ENCODE measurements at places on chromosomes 16 and 17.

DNA sequence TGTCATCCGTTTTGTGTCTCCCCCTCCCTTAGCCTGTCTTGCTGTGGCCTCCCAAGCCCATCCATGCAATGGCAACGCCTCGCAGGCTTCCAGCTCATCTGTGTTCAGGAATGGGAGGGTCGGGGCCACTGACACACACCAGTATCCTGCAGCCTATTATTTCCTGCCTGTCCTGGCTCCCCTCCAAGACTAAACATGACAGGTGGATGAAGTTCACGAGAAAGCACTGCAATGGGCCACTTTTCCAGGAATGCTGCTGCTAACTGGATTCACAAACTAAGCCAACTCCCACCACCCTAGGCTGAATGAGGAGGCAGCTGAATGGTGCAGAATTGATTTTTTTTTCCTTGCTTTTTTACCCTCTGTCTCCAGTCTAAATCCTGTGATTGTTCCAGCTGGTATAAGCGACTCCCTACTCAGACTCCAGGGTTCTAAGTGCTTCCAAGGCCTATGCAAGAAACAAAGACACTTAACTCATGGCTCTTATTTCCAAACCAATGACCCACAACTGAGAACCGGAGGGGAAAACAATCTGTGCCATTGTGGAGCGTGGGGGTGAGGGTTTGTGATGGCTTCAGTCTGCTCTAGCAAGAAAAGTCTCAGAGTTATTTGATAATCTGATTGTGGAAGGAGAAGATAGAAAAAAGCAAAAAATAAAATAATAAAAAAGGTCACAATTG is 23.3 kb downstream of the TMEM100 start:
- DNase-seq, result no peak

DNA sequence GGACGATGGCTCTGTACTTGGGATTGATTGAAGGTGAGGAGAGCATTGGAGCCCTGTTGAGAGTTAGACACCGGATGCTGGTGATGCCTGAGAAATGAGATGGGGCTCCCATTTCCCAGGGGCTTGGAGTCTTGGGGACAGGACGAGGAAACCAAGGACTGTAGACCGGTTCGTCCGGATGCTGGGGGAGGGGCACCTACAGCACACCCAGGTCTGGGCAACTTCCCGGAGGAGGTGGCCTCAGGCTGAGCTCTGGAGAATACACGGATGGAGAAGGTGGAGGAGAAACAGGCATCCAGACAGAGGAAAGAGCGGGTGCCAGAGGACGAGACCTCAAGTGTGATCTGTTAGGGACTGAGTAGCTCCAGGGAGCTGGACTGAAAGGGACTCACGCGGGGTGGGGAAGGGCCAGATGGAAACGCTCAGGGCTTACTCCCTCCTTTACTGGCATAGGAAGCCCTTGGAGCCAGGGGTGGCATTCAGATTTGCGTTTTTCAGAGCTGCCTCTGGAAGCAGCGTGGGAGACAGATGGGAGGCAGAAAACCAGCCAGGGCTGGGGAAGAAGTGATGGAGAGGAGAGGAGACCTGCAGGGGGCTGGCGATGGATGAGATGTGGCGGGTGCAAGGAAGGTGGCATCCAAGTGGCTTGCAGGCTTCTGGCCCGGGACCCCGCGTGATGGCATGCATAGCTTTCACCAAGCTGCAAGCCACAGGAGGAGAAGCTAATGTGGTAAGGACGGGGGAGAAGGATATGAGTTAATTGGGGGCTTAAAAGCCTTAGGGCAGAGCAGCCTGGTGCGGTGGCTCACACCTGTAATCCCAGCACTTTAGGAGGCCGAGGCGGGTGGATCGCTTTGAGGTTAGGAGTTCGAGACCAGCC is 8.3 kb downstream of the C1QTNF1 start:
- no peak for DNase-seq

GRCh38 chr17:16934133-16934795 is 37.7 kb downstream of the TNFRSF13B start:
- DNase-seq, result no peak

DNA sequence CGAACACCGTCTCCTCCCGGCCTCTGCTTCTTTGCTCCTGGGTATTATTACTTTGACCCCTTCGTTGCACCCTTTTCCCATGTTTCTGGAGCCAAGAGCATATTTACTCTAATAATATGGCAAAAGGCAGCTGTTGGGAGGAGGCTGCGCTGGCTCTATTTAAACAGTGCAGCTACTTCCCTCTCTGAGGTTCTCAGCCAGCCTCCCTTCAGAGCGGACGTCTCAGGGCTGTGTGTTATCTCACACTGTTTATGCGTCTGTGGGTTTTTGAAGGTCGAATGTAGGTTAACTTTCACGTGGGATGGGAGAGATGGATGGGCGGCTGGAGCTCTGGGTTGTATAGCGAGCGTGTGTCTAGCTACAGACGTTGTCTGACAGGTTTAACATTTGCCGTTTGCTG is 45.3 kb downstream of the COX4I1 start:
- DNase-seq, result no peak

- no peak for DNase-seq
Measured at GRCh38 chr16:85923153-85924021, 24.4 kb downstream of the IRF8 start.

GRCh38 chr17:32386844-32387243 is 36.9 kb downstream of the ZNF207 start:
- DNase-seq, result no peak

- DNase-seq, result no peak
Measured at GRCh38 chr16:86578611-86579267, 390 bp downstream of the FOXL1 start.

DNA sequence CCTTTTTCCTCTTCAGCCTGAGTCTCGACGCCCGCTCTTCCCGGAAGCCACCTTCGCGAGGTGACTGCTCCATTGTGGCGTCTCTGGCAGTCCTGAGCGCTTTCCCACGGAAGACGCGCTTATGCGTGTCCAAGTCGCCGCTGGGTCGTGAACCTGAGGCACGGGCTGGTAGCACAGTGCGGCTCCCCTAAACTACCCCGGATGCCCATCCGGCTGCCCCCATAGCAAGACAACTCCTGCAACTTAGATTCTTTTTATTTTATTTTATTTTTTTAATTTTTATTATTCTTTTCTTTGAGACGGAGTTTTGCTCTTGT is 2.1 kb upstream of the ESRP2 start:
- DNase-seq, result no peak

- DNase-seq, result no peak
Measured at GRCh38 chr16:82628088-82628423, 1.3 kb downstream of the CDH13 start.

- no peak for DNase-seq
Measured at GRCh38 chr17:75075597-75076336, 12.0 kb upstream of the SLC16A5 start.

DNA sequence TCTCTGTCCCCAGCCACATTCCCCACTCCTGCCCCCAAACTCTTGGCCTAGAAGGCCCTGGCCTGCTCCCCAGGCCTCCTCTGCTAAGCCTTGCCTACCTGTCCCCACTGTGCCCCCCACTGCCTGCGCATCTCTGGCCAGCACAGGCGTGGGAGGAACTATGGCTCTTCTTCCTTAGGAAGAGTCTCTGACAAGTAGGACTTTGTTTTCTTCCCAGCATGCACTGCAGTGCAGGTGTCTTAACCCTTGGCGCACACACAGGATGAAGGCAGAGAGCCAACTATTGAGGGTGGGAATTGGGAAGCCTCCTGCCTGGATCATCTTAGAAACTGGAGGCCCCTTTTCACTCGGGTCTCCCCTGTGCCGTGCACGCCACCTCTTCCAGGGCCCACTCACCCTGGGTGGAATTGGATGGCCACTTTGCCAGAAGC is 3.6 kb downstream of the AMDHD2 start:
- no peak for DNase-seq

GRCh38 chr16:64282181-64282580 is 839.7 kb downstream of the CDH11 start:
- no peak for DNase-seq

GRCh38 chr16:80074329-80074728 is 466.5 kb upstream of the DYNLRB2 start:
- DNase-seq, result no peak

DNA sequence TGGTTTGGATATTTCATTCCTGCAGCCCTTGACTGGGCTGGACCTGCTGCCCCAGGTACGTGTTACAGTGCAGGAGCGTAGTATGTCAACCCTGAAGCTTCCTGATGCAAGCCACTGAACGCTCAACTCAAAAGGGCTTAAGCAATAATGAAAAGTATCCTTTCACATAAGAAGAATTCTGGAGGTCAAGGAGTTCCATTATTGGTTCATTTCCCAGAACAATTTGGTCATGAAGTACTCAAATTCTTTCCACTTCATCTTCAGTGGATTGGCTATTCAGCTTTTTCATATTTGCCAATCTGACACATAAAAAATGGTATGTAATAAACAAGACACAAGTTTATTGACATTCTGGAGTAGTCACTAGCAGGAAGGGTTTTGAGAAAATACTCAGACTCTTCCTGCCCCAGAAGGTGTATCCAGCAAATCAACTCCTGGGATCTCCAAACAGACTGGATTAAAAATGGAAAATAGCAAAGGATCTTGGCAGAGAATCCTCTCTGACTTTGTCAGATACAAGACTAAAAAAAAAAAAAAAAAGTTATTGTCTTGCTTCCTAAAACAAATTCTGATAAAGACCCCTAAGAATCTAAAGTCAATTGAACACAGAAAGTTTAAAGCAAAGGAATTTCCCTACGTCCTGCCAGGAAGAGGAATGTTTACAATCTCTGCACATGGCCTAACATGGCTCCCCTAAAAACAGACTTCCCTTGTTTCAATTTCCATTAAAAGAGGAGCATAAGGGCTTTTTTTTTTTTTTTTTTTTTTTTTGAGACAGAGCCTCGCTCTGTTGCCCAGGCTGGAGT is 37.5 kb upstream of the WSB1 start:
- no peak for DNase-seq

GRCh38 chr16:64615630-64616280 is 506.1 kb downstream of the CDH11 start:
- no peak for DNase-seq

DNA sequence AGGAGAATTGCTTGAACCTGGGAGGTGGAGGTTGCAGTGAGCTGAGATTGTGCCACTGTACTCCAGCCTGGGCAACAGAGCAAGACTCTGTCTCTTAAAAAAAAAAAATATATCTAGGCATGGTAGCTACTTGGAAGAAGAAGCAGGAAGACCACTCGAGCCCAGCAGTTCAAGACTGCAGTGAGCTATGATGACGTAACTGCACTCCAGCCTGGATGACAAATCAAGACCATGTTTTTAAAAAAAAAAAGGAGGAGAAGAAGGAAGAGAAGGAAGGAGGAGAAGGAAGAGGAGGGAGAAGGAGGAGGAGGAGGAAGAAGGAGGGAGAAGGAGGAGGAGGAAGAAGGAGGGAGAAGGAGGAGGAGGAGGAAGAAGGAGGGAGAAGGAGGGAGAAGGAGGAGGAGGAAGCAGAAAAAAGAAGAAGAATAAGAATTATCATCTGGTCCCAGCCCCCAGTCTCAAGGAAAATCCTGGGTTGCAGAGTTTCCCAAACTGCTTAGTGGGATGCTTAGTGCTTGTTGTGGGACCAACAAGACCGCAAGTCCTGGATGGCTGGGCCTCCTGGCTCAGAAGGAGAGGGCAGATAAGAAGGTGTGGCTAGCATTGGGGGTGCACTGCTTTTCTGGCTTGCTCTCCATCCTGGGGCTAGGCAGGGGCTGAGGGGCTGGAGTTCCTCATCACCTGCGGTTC is 3.7 kb upstream of the DRC7 start:
- no peak for DNase-seq

DNA sequence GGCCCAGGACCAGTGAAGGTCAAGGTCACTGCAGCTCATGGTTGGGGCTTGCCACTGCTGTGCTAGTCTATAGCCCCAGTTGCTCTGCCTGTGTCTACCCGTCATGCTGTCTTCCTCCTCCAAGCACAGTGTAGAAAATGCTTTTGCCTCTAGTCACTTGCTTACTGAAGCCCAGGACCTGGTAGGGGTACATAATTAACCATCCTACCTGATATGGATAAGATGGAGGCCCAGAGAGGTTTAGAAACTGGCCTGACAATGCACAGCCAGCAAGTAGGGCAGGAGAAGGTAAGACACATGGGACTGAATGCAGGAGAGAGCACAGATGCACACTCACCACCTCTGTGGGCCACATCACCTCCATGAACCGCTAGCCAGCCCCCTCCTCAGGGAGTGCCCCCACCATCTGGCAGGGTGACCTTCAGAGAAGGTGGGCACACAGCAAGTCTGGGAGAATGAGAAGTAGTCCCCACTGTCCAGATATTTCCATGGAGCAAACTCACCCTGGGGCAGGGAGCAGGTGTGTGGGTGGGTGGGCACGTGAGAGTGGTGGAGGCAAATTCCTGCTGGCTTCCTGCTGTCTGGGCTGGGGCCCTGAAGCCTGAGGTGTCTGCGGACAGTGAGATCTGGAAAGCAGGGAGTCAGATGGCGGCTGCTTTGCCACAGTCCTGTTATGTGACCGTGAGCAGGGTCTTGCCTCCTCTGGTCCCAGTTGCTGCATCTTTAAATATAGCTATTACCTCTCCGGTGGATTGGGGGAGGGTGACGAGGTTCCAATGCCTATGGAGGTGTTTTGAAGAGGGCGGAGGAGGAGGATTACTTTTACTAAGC is 1.0 kb downstream of the CX3CL1 start:
- DNase-seq, result no peak

- DNase-seq, result no peak
Measured at GRCh38 chr17:44362949-44363612, 572 bp downstream of the FAM171A2 start.

- DNase-seq, result no peak
Measured at GRCh38 chr17:2140683-2141082, 85.8 kb downstream of the HIC1 start.

DNA sequence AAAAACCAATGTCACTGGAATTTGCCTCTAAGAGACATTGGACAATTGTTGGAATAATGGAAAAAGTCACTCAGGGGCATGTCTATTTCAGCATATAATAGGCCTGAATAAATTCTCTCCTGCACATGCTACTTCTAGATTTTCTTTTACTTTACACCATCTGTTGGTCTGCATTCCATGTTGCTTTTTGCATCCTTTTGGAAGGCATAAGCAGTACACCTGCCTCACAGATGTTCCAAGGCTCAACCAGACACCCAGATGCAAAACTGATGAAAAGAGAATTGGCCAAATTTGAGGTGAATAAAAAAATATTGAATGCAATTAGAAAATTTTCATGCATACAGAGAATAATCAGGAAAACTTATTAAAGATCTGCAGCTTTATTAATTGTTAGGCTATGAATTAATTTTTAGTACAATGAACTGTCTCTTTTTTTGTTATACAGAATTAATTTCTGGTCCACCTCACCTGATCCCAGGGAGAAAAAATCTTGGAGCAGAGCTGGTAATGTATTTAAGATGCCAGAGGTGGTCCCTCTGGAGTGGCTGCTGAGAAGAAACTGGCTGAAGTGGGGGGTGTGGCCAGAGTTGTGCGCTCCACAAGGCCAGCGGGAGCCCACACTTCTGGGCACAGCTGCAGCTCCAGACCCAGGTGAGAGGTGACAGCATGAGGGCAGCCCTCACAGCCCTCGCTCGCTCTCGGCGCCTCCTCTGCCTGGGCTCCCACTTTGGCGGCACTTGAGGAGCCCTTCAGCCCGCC is 778.6 kb downstream of the CDH11 start:
- DNase-seq, result no peak

DNA sequence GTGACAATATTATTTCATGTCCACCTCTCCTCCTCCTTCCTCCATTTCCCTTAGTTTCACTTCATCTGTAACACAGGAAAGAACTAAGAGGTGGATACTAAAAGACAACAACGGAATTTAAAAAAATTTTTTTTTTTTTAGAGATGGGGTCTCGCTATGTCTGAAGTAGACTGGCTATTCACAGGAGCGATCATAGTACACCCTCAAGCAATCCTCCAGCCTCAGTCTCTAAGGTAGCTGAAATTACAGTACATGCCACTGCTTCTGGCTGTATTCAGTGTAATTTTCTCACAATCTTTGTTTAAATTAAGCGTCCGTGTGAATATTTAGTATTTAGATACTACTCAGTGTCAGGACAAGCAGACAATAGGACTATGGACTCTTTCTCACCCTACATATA is 35.6 kb downstream of the FBXL20 start:
- DNase-seq, result no peak

Measured in T-helper 22 cell (primary cell).